ENCODE measurements at places on chromosomes 7 and 10.

GRCh38 chr10:110629680-110630191 lies 14.4 kb upstream of the RBM20 start:
- no peak for DNase-seq

GRCh38 chr7:159088016-159088865 lies 56.4 kb downstream of the VIPR2 start:
- no peak for DNase-seq

GRCh38 chr10:132394936-132395703 lies 1.9 kb upstream of the PWWP2B start:
- no peak for DNase-seq

DNA sequence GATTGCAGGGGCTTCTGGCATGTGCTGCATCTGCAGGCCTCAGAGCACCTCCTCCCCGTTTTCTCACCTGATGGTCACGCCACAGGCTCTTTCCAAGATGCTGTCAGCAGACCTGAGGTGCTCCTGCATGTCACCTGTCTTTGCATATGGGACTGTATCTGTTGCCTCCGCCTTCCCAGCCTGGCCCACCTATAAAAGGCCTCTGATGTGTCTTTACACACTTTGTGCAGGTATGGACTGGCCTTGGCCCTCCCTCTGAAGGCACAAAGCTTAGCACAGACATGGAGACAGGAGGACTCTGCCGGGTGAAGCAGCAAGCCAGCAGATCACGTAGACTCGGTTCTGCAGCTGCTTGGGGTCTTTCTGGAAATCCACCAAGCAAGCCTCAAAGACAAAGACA lies 220.9 kb upstream of the PPP2R2D start:
- no peak for DNase-seq

DNA sequence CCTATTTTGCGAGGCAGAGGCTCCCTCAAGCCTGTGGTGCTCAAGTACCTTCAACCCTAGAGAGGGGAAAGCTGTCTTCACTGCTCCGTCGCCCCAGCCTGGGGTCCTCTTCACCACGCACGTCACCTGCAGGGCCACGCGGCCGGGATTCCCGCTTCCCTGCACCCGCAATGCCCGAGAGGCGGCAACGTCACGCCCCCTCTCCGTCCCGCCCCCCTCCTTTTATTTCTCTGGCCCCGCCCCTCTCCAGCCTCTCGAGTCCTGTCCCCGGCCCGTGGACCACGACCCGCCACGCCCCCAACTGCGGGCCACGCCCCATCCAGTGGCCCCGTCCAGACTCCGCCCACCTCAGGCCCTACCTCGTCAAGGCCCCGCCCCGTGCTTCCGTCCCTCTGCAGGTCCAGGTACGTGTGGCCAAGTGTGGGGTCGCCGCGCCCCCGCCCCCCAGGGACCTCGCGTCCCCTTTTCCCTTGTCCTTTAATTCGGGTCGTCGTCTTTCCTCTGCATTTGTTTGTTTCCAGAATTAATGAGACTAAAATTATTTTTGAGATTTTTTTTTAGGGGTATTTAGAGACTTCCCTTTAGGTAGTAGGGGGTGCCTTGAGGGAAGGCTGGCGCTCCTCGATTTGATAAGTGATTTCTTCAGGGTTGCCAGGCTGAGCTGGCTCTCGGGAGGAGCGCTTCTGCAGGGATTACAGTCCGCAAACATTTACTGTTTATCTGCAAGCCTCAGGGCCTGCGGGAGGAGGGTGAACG lies 69.8 kb upstream of the BAIAP2L1 start:
- DNase-seq, result no peak

DNA sequence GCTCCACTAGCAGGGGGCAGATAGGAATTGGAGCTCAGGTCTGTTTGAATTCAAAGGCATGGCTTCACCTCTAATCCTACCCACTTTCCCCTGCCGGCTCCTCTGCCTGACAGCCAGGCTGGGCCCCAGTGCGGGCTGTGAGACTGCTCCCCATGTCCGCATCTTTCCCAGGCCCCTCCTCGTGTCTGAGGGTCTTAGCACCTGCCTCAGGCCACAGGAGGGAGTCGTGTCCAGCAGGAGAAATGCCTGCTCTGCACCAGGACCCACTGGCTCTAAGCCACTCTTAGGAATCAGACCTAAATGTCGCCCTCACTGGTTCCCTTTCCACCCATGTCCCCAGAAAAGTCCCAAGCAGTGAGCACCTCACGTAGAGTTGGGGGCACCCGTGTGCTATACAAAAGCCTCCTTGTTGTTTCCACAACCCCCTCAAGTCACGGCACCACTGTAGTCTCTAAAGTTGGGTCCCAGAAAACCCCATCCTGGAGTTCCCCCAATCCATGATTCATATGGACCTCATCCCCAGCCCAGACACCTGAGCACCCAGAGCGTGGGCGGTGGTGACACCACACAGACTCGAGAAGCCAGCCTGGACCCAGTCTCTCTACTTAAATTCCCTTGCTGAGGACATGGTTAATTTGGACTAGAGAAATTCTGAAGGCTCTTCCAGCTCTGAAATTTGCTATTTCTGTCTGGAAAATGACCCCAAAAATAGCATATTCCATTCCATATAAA lies 466.4 kb upstream of the ZMIZ1 start:
- DNase-seq, result no peak

DNA sequence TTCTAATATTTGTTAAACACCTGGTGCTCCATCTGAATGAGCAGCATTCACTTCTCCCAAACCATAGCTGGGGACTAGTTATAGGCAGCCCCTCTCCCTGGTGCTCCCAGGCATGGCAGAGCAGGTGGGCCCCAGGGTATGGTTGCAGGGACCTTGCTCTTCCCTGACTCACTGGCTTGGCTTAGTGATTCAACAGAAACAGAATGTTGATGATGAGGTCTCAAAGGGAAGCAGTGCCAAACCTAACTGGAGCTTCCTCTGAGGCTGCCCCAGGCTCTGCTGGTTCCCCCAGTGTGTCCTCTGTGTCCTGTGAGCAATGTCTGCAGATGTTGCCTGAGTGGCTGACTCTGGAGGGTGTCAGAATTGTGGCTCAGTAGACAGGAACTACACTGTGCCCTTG lies 3.7 kb downstream of the GPR26 start:
- DNase-seq, result no peak

- DNase-seq, result no peak
Observed at GRCh38 chr10:55024713-55025112, 223.7 kb upstream of the PCDH15 start.

- DNase-seq, result no peak
Observed at GRCh38 chr7:16063221-16063620, 358.1 kb downstream of the CRPPA start.

DNA sequence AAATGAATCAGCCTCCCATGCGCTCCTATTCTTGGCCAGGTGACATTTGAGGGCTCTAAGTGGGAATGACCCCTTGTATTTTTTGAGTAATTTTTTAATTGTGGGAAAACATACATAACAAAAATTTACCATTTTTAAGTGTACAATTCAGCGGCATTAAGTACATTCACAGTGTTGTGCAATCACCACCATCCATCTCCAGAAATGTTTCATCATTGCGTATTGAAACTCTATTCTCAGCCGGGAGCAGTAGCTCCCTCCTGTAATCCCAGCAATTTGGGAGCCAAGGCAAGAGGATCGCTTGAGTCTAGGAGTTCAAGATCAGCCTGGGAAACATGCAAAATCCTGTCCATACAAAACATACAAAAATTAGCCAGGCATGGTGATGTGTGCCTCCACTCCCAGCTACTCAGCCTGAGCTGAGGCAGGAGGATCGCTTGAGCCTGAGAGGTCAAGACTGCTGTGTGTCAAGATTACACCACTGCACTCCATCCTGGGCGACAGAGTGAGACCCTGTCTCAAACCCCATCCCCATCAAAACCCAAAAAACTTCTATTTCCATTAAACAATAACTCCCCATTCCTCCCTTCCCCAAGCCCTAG lies 2.5 kb downstream of the ANTXRL start:
- DNase-seq, result no peak

DNA sequence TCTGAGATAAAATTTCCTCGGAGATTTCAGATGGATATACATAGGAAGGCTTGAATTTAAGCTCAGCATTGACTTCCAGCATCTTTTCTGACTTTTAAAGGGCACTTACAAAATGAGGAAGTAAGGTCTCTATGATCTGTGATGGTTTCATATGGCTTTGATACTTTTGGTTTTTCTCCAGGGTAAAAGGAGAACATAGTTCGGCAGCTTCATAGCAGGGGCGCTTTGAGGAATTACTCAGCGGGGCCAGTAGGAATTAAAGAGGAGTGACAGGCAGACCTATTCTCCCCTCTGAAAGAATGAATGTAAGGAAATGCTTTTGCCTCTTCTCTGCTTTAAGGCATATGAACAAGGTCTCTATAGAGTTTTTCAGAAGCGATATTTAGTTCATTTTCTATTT lies 80.0 kb upstream of the PCDH15 start:
- no peak for DNase-seq

GRCh38 chr7:89023877-89024276 lies 228.3 kb upstream of the TEX47 start:
- no peak for DNase-seq

DNA sequence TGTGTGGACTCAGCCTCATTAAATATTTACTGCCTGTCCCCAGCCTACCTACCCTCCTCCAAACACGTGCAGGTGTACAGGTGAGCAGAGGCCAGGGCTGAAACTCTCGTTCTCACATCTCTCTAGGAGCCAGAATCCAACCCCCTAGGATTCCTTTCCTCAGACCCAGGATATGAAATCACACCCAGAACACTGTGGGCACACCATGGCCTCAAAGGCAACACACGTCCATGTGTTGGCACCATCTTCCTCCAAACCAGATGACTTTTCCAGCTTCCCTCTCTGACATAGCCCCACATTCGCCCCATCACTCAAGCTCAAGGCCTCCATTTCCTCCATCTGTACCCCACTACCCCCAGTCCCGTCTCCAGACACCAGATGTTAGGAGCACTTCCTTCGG lies 51.8 kb upstream of the DUSP5 start:
- no peak for DNase-seq

- DNase-seq, result no peak
Observed at GRCh38 chr10:118332948-118333710, 9.0 kb downstream of the FAM204A start.

GRCh38 chr7:18927134-18927533 lies 190.3 kb downstream of the TWIST1 start:
- no peak for DNase-seq

DNA sequence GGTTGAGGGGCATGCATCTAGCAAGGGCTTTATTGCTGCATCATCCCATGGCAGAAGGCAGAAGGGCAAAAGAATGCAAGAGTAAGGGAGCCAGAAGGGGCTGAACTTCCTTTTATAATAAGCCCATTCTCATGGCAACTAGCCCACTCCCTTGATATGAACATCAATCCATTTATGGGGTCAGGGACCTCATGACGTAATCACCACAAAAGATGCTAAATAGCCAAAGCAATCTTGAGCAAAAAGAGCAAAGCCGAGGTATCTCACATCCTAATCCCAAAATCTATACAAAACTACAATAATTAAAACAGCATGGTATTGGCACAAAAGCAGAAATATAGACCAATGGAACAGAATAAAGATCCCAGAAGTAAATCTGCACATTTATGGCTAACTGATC lies 499.9 kb downstream of the ATRNL1 start:
- no peak for DNase-seq

DNA sequence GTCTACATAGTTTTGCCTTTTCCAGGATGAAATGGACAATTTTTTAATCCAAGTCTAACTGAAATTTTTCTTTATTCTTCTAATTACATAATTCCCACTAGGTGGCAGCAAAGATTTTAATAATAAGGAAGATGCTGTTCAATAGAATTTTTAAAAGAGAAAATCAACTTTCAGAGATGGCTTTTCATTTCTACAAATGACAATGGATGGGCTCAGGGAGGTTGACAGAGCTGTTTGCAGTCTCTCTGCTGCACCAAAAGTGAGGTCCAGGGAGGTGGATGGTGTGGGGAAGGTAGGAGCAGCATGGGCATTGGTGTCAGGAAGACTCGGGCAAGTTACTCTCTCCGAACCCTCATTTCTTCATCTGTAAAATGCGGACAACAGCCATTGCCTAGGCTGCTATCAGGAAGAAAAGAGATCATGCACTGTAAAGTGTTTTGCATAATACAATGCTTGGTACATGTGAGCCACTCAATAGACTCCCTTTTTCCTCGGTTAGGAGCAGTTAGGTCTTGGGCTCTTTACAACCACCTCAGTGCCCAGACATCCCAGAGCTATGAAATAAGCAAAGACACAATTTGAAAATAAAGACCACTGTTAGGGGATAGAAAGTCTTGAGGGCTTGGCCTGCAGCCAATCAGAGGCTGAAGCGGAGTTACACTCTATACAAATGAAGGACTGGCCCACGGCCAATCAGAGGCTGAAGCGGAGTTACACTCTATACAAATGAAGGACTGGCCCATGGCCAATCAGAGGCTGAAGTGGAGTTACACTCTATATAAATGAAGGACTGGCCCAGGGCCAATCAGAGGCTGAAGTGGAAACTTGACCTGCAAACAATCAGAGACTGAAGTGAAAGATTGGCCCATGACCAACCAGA lies 107.1 kb downstream of the ABLIM1 start:
- DNase-seq, result no peak

DNA sequence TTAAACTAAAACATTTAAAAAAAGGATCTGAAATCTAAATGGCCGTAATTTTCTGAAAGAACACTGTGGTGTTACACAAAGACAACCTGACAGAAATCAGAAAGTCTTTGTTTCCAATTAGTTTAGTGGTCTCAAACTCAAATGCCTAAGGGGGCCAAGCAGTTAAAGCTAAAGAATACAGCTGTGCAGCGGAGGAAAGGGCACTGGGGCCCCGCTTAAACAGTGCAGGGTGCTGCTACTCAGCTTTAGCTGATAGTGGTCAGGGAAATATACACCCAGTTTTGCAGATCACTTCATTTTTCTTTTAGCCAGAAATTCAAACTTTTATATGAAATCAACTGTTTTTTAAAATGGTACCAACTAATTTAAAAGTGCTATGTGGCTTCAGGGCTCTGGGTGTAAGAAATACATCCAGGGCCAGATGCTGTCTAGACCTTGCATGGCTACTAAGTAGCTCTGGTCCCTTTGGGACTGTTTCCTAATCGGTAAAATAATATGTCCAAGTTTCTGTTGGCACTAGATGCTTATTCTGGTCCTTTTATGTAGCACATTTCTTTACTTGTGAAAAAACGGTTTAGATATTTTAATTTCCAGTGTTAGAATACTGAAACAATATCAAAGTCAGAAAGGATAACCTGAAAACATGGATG lies 161.8 kb upstream of the LAMB4 start:
- no peak for DNase-seq

DNA sequence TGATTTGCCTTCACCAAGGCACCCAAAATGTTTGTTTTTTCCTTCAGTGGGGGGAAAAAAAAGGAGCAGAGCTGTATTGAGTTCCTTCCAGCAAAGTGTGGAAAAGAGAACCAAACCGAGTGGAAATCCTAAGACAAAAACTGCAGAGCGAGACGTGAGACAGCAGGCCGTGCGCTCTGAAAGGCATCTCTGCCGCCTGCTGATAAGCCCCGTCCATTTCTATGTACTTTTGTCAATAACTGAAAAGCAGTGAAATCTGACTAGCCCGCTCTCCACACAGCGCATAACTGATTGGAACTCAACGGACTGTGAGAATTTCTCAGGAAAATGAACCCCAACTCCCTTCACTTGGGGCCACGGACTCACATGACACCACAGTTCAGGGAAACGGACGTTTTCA lies 83.2 kb downstream of the COBL start:
- no peak for DNase-seq

- DNase-seq, result no peak
Observed at GRCh38 chr7:150867605-150868004, 15.3 kb downstream of the AOC1 start.

Data from kidney epithelial cell (primary cell).